Activated CD4-positive, CD25-positive, alpha-beta regulatory T cell treated with anti-CD3 and anti-CD28 coated beads, Interleukin-2, amount 50 U/mL, for 16 hours (primary cell): ENCODE measurements at places on chromosomes 12 and 14.

DNA sequence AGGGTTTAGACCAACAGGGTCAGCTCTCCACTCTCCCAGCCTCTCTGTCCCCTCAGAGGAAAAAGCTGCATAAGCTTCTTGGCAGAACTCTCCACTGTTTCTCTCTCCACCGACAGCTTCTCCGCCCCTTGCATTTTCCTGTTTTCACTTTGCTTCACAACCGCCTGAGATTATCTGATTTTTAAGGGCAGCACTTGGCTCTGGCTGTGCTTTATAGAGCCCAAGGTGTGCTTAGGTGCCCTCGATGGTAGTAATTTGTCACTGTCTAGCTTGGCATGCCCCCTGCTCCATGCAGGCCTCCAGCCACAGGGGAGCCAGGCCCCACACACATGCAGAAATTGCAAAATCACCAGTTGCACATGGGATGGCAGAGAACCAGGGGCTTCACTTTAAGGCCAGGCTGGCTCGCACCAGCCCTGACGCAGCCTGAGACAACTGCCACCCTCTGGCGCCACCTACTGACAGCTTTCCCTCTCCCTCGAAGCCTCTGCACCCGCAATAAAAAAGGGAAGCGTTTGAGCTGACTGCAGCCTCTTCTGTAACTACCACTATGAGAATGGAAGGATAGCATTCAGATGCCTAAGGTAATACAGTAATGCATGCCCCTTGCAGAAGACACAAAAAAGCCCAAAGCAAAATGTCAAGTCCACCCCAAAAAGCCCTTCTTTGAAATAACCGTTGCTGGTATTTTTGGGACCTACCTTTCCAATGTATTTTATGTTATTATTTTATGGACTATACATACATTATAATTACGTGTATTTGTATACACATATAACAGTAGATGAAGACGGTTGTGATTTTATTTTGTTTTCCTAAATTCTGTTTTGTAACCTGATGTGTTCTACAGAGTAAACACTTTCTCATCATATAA, 32.0 kb upstream of the RIMBP2 start:
- DNase-seq = peak; percentile 37

- no peak for DNase-seq
These were observed 191.5 kb downstream of the SYT1 start for GRCh38 chr12:79055926-79056674.

DNA sequence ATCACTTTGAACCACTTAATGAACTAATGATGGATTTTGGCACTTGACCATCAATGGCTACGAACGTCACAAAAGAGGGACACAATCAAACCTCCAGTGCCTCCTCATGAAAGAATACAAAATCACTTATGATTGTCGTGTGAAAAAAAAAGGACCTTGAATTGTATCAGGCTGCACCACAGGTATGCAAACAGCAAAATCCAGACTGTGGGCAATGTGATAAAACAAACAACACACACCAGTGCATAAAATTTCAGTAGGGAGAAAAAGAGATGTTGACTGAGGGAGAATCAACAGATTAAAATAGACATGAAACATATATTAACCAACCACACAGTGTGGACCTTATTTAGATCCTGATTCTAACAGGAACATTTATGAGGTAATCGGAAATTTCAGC, 2.6 kb downstream of the TSPAN8 start:
- no peak for DNase-seq

DNA sequence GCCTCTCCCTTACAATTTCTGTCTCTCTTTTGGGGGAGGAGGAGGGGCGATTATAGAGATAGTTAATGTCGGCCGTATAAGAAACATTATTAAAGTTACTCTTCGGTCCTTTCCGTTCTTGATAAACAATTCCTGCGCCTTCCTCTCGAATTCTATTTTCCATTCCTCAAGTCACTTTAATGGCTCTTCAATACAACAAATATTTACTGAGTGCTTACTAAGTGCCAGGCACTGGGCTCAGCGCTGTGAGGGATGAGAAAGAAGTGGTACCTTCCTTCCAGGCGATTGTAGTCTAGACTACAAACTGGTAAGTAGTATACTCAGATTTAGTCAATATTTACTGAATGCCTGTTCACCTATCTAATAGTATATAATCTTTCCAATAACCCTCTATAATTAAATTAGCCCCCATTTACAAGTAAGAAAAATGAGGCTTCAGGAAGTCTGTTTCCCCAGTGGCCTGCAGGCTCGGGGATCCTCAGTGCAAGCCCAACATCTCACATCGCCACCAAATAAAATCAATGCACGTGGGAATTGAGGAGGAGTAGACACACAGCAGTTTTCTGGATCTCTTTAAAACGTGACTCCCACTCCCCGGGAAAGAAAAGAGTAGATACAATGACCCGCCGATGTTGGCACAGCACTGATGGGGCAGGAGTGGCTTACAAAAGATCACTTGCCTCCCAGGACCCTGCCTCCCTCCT, 589 bp upstream of the ZNF219 start:
- no peak for DNase-seq

DNA sequence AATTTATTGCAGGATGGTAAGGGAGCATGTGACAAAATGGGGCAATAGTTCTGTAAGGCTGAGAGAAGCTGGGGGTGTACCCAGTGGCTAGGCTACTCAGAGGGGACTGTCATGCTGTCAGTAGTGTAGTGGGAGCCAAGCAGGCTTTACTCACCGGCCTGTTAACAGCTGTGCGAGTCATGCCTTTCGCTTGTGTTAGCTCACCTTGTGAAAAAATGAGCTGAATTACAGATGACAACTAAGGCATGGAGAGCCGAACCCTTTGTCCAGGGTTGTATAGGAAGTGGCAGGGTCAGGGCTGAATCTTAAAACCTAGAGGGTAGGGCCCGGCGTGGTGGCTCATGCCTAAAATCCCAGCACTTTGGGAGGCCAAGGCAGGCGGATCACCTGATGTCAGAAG, 37.9 kb downstream of the SH2B3 start:
- DNase-seq = no peak

GRCh38 chr14:59297071-59297776, 108.8 kb downstream of the DAAM1 start:
- no peak for DNase-seq

DNA sequence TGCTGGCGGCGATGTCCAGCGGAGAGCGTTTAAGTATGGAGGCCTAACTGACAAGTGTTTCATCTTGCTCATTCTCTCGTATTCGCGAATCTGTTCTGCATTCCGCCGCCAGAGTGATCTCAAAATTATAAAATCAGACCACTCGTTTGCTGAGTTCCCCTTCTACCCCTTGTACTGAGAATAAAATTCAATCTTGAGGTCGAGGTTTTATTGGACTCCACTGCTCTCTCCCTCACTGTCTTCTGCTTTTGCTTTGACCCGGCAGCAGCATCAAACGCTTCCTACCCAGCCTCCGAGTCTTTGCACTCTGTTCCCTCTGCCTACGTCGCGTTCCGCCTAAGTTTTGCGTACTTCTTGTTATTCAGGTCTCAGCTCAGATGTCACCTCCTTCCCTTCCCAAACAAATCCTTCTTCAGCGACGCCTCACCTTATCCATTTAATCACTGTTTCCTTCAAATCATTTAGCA, 462 bp downstream of the KNTC1 start:
- peak; percentile 10 for DNase-seq

GRCh38 chr12:11731042-11731357, 81.5 kb downstream of the ETV6 start:
- no peak for DNase-seq

DNA sequence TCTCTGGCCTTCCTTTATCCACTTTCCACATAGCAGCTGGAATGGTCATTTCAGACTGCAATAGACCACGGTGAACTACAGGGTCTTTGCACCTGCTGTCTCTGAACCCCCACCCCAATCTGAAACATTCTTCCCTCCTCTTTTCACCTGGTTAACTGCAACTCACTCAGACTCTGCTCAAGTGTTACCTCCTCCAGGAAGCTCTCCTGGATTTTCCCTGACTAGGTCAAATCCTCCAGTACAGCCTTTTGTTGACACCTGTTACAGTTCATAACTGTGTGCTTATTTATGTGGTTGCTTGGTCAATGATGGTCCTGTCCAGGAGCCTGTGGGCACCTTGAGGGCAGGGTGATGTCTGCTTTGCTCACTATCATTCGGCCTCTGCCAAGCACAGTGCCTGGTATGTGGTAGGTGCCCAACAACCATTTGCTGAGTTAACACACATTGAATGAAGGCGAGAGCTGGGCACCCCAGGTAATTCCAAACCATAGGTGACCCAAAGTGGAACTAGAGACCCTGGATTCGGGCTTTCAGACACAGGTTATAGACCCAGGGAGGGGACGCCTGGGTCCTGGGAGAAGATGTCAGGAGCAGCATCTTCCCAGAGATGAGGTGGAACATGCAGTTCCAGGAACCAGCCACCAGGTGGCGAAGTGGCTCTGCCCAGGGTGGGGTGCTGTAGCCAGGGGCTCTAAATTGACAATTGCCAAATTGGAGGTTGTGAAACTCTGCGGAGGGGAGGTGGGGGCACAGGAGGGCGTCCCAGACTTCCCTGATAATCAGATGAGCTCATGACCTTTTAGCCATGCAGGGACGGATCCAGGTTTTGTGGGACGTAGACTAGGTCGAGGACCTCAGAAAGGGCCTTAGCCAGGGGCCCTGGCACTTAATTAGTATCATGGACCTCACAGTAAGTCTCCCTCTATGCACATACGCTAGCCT, 28.1 kb downstream of the TRPV4 start:
- DNase-seq = peak; percentile 41

- no peak for DNase-seq
These were observed 81.9 kb downstream of the FAR2 start for GRCh38 chr12:29230800-29231560.

GRCh38 chr14:105531088-105531893, 4.9 kb downstream of the TMEM121 start:
- no peak for DNase-seq

DNA sequence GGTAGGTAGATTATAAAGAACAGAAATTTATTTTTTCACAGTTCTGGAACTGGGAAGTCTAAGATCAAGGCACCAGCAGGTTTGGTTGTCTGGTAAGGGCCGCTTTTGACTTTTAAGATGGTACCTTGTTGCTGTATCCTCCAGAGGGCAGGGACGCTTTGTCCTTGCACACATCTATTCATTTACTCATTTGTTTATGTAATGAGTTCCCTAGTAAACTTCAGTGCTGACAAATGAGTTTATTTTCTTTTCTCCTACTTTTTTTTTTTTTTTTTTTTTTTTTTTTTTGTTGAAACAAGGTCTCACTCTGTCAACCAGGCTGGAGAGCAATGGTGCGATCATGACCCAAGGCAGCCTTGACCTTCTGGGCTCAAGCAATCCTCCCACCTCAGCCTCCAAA, 195.7 kb downstream of the FBXL14 start:
- no peak for DNase-seq

GRCh38 chr12:85278598-85279448, 1.2 kb upstream of the ALX1 start:
- no peak for DNase-seq

- DNase-seq = no peak
These were observed 30.8 kb downstream of the GALNT4 start for GRCh38 chr12:89493670-89494302.

- no peak for DNase-seq
These were observed 122.5 kb downstream of the KTN1 start for GRCh38 chr14:55702511-55702910.
